Stimulated activated CD4-positive, alpha-beta T cell treated with anti-CD3 and anti-CD28 coated beads, Interleukin-4, amount 100 ng/mL, for 24 hours (primary cell): ENCODE measurements at places on chromosomes 6 and 20.
A peak's percentile ranks its signal among the peaks of the same experiment; 100 is the strongest.

- peak; percentile 67 for DNase-seq
Observed at GRCh38 chr6:141483598-141484061, 649.1 kb upstream of the GJE1 start.

DNA sequence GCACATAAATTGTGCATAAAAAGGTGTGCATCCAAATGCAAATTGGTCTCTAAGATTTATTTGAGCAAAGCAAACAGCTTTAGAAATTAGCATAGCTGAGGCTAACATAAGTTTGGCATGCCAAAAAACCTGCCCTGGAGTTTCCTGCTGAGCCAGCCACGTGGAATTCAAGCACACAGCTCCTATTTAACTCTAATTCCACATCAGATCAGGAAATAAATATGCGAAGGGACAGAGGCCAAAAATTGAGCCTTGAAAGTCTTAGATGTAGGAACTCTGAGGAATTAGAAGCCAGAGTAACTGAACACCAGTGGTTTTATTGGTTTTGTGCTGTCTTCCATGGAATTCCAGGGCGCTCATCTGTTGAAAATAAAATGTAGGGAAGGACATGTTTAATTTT lies 19.6 kb downstream of the SOBP start:
- no peak for DNase-seq

GRCh38 chr6:161508341-161508740 lies 234.5 kb upstream of the AGPAT4 start:
- DNase-seq, result no peak

DNA sequence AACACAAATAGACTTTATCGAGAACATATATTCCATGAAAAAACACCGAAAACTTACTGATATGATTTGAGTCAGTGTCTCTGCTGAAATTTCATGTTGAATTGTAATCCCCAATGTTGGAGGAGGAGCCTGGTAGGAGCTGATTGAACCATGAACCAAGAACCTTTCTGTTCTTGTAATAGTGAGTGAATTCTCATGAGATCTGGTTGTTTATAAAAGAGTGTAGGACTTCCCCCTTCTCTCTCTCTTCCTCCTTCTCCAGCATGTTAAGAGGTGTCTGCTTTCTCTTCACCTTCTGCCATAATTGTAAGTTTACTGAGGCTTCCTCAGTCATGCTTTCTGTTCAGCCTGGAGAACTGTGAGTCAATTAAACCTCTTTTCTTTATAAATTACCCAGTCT lies 1289.3 kb upstream of the CITED2 start:
- no peak for DNase-seq

GRCh38 chr6:1792989-1793388 lies 183.3 kb downstream of the FOXC1 start:
- no peak for DNase-seq

- peak; percentile 70 for DNase-seq
Observed at GRCh38 chr6:34027445-34027936, 118.4 kb downstream of the GRM4 start.

- peak; percentile 73 for DNase-seq
Observed at GRCh38 chr20:5844063-5844681, 94.0 kb downstream of the SHLD1 start.

- no peak for DNase-seq
Observed at GRCh38 chr6:25446830-25447569, 167.8 kb downstream of the CARMIL1 start.

DNA sequence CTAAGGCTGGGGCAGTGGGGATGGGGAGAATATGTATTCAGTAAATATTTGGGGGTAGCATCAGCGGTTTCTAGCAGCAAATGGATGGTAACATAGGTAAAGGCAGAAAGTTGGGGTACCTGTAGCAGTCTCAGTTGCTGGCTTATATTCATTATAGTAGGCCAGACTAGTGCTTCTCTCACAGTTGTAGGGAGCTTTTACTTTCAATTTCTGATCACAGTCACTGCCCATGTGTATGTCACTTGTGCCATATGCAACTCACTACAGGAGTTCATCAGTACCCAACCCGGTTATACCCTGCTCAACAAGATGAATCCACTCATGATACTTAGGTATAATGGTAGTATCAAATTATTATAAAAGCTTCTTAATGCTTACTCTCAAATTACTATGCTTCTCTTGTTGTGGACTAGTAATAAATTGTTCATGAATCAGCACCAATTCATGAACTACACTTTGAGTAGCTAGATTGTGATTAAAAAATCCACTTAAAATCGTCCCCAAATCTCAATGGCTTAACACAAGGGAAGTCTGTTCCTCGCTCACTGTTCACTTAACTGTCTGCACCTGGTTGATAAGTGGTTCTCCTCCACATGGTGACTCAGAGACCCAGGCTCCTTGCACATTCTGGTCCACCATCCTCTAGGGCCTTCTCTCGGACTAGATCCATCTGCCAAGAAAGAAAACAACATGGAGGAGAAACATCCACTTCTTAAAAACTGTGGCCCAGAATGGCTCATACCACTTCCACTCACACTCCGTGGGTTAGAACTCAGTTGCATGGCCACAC lies 31.3 kb upstream of the MYLIP start:
- no peak for DNase-seq

DNA sequence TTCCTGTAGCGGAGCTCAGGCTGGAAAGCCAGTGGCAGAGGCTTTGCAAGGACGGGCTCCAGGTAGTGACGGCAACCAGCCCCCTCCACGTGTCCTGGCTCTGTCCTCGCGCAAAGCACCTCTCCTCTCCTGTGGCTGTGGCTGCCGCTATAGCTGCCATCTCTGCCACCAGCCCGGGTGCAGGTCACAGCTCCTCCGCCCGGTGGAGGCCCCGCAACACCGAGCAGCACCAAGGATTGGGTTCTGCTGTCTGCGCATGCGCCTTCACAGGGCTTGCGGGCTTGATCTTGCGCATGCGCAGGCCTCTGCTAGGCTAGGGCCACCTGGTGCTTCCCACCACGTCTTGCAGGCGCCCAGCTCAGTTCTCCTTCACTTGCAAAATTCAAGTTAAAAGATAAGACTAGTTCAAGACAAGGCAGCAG lies 625.4 kb downstream of the QKI start:
- peak; percentile 19 for DNase-seq

DNA sequence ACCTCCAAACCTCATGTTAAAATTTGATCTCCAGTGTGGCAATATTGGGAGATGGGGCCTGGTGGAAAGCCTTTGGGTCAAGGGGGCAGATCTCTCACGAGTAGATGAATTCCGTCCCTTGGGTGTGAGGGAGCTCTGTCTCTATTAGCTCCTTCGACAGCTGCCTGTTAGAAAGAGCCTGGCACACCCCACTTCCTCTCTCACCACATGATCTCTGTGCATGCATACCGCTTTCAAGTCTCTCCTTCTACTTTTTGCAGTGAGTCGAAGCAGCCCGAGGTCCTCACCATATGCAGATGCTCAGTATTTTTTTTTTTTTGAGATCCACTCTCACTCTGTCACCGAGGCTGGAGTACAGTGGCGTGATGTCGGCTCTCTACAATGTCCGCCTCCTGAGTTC lies 176.9 kb downstream of the SYNDIG1 start:
- DNase-seq, result no peak

- no peak for DNase-seq
Observed at GRCh38 chr6:81049425-81050042, 702.9 kb downstream of the TENT5A start.

GRCh38 chr20:31568773-31569162 lies 36.3 kb upstream of the ID1 start:
- no peak for DNase-seq

DNA sequence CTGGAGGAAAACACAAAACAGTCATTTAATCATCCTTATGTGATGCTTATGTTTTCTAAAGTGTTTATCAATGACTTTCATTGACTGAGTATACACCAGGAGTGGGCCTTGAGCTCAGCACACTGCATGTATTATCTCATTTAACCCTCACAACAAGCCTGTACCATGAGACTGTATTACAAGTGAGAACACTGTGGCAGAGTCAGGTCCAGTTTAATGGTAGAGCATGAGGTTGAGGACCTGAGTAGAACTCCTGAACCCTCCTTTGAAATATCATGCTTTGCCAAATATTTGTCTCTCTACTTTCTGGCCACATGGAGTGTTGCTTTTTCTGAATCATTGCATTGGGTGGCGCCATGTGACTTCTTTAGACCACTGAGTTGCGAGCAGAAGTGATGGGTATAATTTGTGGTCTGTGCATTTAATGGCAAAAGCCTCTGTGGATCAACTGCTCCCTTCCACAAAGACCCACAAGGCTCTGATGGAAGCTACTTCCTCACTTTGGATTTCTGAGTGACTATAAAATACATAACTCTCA lies 65.0 kb upstream of the SIRPG start:
- no peak for DNase-seq

DNA sequence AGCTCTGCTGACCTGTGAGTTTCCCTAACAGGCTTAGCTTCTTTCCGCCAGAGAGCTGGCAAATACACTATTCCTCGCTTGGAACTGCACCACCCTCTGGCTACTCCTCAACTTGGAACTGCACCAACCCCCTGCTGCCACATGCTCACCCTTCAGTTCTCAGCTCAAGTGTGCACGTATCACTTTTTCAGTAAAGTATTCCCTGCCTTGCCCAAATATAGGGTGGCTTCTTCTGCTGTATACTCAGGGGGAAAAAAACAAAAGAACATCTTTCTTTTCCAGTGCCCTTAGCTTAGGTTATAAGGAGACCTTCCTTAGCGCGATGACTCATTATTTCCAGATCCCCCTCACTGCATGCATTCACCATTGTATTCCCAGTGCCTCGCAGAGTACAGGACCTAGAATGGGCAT lies 21.2 kb downstream of the GNAS-AS1 start:
- DNase-seq, result no peak

GRCh38 chr6:139711804-139712585 lies 337.5 kb upstream of the CITED2 start:
- no peak for DNase-seq

DNA sequence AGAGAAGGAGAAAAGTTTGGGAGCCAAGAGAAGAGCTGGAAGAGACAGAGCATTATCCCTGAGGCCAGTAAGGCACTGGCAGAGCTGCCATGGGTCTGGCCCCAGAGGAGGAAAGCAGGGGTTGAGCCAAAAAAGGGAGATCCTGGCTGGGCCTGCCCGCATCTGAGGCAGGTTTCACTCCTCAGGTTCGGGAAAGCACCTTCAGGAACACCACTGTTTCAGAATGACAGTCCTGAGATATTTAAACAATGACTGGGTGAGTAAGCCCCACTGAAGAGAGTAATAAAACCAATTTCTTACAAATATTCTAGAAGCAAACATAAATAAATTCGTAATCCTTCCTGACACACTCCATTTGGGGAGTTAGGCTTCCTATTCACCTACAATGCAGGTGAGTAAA lies 152.2 kb downstream of the BACH2 start:
- peak; percentile 72 for DNase-seq

DNA sequence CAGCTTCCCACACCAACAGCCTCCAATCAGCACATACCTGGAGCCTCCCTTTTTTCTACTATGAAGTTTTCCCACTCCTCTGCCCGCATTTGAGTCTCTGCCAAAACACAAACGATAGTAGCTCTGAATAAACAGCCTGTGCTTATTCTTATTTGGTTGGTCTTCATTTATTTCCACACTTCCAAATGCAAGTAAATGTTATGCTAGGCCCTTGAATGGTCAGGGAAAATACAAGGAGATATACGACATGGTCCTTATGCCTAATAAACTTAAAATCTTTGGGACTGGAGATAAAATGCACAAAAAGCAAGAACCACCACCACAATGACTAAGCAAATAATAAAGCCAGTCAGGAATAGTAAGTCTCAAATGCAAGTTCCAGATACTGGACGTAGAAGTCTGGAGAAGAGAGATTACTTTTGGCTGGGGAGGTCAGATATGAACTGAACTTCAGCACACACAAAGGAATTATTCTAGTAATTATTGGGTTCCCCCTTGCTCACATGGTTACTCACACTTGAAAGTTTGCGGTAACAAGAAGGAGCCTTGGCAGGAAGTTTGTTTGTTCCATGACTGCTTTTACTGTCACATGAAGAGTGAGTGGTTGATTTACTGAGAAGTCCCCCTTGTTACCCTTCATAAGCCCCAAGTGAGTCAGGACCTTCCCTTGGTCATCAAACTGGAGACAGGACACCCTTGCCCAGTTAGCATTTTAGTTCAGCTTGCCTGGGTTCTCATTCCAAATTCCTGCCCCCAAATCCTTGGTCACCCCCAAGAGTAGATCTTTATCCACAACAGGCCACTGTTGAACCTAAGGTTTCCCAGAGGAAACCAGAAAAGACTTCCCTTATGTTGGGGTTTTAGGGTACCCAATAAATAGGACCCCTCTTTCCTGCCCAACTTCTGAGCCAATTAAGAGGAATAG lies 511.2 kb upstream of the JARID2 start:
- DNase-seq, result peak; percentile 69

DNA sequence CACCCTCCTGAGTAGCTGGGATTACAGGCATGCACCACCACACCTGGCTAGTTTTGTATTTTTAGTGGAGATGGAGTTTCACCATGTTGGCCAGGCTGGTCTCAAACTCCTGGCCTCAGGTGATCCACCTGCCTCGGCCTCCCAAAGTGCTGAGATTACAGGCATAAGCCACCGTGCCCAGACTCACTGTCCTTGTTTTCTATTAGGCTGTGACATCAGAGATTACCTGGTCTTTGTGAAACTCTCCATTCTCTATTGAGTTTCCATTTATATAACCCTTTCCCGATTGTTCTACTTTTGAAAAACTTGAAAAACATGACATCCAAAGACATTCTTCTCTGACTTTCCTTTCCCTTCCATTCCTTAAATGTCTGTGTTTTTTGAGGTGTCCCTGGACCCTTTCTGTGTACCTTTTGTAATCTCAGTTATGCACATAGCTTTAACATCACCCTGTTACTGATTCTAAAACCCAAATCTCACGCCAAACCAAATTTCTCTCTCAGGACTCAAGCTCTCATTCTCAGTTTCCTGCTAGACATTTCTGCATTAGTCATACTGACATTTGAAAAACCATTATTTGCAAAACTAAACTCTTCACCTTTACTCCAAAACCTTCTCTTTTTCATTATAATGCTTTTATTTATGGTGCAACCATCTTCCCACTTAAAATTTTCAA lies 137.0 kb downstream of the KHDC1L start:
- no peak for DNase-seq

DNA sequence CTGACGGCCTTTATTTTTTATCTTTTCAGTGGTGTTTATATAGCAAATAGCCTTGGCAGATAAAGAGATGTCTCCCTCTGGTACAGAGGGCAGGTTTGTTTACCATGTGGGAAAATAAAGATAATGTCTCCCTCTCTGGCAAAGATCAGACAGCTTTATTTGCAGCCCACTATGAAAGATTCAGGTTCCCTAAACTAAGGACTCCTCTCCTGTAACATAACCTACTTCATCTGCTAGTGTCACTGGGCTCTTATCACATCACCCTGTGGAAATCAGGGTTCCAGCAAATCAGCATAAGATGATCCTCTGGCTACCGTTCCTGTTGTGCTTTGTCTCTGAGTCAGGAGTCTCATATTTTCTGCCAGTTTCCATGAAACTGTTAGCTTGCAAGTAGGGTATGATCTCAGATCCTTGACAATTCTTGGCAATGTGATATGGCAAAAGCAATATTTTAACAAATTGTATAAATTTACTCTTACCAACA lies 3.1 kb downstream of the FBXL4 start:
- no peak for DNase-seq

- DNase-seq, result no peak
Observed at GRCh38 chr20:4513720-4514119, 208.0 kb upstream of the PRND start.

- DNase-seq, result no peak
Observed at GRCh38 chr6:166032366-166033200, 135.1 kb downstream of the TBXT start.

- DNase-seq, result no peak
Observed at GRCh38 chr6:37889051-37889450, 69.5 kb downstream of the ZFAND3 start.
